Right lobe of liver (tissue), 6 donors: ENCODE measurements at places on chromosomes 7 and 10. TPM values are rescaled to one million over a fixed set of nuclear protein-coding genes. Genes with fewer than 3 reads are reported as not detected.

GRCh38 chr7:87435546-87435945 lies 39.9 kb downstream of the ABCB4 start:
- DNase-seq, result no peak

GRCh38 chr7:128362670-128363069 lies 1.2 kb upstream of the PRRT4 start:
- no peak for DNase-seq

DNA sequence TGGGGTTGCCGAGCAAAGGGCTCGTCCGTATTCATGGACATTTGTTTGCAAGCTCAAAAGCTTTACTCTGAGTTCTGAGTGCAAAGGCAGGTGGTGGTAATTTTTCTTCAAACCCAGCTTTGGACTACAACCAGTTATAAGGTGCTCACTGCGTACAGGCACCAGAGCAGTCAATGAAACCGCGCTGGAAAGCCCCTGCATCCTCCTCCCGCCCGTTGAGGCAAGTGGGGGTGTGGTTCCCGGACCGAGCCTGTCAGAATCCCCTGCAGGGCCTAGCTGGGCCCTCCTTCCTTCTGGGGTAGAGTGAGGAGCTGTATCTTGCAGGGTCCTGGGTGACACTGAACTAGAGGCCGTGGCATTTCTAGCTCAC lies 22.3 kb downstream of the AMZ1 start:
- no peak for DNase-seq

DNA sequence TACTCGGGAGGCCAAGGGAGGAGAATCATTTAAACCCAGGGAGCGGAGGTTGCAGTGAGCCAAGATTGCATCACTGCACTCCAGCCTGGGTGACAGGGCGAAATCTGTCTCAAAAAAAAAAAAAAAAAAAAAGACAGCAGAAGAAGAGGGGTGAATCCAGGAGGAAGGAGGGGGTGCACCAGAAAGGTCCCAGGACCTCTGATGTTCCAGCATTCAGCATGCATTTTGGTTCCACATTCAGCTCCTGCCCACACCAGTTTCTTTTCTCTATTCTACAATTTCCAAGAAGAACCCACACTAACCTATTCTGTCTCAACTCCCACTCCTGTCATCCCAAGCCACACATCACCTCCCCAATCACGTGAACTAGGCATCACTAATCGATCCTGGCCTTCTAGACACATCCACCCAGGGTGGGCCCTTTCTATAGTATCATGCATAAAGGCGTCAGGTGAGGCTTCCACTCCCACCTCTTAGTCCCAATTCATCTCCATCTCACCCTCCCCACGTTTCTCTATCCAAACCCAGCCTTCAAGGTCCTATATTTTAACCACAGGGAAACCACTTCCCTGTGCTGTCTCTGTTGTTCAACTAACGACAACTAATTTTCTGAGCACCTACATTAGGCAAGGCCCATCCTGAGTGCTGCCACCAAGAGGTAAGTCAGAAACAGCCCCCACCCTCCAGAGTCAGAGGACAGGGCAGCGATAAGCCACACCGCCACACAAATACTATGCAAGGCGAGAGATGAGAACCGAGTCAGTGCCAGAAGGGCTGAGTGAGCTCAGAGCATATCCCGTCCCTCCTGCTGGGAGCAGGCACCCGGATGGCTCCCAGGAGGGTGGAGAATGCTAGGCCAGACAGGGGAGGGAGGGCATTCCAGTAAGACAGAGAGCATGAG lies 2.2 kb downstream of the ANXA11 start:
- DNase-seq, result peak; percentile 78

DNA sequence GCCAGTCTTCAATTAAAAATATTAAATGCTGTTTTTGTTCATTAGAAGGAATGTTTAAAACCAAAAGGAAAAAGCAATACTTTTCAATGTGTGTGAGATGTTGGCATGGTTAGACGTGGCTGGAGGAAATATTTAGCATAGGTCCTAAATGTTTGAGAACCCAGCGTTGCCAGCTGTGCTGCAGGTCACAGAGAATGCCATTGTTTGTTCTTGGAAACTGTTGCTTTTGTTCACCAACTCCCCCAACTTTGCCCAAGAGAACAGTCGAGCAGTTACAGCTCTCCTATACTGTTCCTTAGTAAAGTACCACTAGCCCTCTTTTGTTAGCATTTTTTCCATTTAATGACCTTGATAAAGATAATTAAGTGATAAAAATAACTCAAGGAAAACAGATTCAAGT lies 44.5 kb upstream of the ELMO1 start:
- no peak for DNase-seq

The PLEKHS1 gene
- total RNA-seq, result not detected

The MUC12 gene
- total RNA-seq, result not detected

DNA sequence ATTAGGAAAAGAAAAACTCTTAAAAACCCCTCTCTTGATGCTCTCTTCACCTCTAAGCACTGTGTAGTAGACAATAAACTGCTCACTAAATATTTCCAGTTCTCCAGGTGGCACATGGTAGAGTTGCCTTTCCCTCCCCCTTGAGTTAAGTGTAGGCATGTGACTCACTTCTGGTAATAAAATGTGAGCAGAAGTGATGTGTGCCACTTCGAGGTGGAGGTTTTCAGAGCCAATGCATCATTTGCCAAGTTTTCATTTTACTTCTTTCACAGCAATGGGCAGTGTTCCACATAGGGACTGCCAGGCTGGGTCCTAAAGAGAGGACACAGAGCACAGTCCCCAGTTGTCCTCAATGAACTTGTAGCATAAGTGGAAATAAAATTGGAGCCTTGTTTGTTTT lies 131.6 kb upstream of the NPY start:
- DNase-seq, result no peak
